ENCODE measurements at places on chromosomes 2 and 18.

GRCh38 chr18:59145055-59145454 lies 5.4 kb downstream of the SEC11C start:
- DNase-seq = no peak

DNA sequence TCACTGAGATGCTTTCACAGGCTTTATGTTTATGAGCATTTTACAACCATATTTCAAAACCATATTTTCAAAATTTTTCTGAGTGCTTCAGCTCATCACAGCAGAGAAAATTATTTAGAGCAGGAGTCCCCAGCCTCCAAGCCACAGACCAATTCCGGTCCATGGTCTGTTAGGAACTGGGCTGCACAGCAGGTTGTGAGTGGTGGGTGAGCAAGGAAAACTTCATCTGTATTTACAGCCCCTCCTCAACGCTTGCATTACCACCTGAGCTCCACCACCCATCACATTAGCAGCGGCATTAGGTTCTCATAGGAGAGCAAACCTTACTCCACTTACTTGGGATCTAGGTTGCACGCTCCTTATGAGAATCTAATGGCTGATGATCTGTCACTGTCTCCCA lies 165.6 kb downstream of the SEPTIN10 start:
- DNase-seq = peak; percentile 5

GRCh38 chr18:40307627-40308026 lies 1647.4 kb upstream of the PIK3C3 start:
- DNase-seq = no peak

- no peak for DNase-seq
These were observed 4.6 kb downstream of the LOXHD1 start for GRCh38 chr18:46652372-46652771.

GRCh38 chr18:64974391-64975125 lies 776.3 kb upstream of the CDH7 start:
- DNase-seq = no peak
